ENCODE measurements at places on chromosomes 13 and 19.

DNA sequence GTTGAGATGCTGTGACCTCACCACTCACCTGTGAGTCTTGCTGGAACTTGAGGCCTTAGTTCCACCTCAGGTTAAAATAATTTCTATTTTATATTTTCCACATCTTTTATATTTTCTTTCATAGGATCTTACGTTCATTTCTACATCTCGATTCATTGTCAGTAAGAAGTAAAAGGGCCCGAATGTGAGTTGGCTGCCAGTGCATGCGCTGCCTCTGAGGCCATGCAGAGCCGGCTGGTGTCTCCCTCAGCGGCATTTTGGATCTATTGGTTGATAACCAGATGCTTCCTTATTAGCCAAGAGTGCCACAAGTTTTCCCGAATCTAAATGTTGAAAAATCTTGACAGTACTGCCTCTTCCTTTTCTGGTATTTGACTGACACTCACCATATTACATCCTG is 347.3 kb downstream of the TEX29 start:
- DNase-seq, result no peak

GRCh38 chr19:2016041-2016807 is 710 bp upstream of the BTBD2 start:
- peak; percentile 31 for DNase-seq

- DNase-seq, result no peak
Observed at GRCh38 chr13:111877906-111878305, 189.0 kb upstream of the SOX1 start.

GRCh38 chr13:106675311-106675710 is 107.4 kb upstream of the ARGLU1 start:
- DNase-seq, result no peak

- no peak for DNase-seq
Observed at GRCh38 chr13:30810801-30811200, 75.5 kb downstream of the ALOX5AP start.

DNA sequence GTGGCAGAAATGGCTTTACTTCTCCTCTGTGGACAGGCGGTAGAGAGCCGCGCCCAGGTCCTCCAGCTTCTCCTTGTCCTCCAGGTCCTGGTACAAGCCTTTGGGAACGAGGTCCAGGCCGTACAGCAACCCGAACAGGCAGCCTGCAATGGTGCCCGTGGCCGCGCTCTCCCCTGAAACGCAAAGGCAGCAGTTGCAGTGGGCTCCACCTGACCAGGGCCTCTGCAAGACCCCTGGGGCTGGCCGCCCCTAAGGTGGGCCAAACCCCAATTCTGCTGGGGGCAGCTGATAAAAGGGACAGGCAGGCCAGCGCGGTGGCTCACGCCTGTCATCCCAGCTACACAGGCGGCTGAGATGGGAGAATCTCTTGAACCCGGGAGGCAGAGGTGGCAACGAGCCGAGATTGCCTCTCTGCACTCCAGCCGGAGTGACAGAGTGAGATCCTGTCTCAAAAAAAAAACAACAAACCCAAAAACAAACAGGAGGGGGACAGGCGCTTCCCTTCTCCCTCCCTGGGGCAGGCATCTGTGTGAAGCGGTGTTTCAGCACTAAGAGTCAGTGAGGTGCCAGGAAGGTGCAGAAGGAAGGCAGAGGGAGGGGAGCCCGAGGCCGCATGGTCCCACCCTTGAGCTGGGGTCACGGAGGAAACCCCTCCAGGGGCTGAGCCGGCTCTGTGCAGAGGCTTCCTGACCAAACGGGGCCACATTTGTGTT is 30.3 kb downstream of the ADPRHL1 start:
- no peak for DNase-seq

GRCh38 chr19:36449059-36449670 is 30.7 kb upstream of the ZFP82 start:
- DNase-seq, result no peak

DNA sequence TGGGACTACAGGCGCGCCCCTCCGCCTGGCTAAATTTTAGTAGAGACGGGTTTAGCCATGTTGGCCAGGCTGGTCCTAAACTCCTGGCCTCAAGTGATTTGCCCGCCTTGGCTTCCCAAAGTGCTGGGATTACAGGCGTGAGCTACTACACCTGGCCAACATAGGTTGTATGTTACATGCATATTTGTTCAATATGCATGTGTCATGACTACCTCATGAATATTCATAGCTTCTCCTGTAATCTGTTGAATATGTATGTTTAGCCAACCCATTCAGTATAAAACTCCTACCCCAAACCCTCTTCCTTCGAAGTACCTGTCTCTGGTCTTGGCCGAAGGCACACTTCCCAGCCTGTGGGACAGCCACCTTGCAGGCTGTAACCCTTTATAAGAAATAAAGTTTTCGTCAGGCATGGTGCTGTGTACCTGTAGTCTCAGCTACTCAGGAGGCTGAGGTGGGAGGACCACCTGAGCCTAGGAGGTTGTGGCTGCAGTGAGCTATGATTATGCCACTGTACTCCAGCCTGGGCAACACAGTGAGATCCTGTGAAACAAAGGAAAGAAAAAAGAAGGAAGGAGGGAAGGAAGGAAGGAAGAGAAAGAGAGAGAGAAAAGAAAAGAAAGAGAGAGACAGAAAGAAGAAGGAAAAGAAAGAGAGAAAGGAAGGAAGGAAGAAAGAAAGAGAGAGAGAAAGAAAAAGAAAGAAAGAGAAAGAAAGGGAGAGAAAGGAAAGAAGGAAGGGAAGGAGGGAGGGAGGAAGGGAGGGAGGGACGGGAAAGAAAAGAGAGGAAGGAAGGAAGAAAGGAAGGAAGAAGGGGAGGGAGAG is 29.3 kb downstream of the GPR42 start:
- DNase-seq, result no peak

- DNase-seq, result no peak
Observed at GRCh38 chr13:74438901-74439300, 304.7 kb upstream of the KLF12 start.

- DNase-seq, result no peak
Observed at GRCh38 chr19:23365222-23365621, 30.0 kb downstream of the ZNF91 start.

DNA sequence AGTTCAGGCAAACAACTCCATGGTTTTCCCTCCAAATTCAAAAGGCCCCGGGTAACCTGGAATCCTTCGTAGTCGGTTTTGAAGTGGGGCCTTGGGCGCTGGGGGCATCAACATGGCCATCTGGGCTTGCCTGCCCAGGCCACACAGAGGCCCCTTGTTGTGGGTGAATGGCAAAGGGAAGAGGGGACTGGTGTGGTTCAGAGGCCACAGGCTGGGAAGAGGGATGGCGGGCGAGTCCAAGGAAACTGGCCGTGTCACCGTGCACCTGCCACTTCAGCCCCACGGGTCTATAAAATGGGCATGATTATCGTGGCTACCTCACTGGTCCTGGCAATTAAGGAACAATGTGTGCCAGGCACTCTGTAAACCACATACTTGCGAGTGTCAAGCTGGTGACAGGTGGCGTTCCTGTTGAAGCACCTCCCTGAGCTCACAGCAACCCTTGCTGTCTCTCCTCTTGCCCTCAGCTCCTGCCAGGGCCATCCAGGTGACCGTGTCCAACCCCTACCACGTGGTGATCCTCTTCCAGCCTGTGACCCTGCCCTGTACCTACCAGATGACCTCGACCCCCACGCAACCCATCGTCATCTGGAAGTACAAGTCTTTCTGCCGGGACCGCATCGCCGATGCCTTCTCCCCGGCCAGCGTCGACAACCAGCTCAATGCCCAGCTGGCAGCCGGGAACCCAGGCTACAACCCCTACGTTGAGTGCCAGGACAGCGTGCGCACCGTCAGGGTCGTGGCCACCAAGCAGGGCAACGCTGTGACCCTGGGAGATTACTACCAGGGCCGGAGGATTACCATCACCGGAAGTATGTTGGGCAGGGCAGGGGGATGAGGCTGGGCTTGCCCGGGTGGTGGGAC is 1.3 kb downstream of the LSR start:
- no peak for DNase-seq

- DNase-seq, result no peak
Observed at GRCh38 chr13:99470027-99470426, 31.2 kb upstream of the TM9SF2 start.

GRCh38 chr19:48805452-48805851 is 5.4 kb downstream of the BCAT2 start:
- DNase-seq, result no peak

DNA sequence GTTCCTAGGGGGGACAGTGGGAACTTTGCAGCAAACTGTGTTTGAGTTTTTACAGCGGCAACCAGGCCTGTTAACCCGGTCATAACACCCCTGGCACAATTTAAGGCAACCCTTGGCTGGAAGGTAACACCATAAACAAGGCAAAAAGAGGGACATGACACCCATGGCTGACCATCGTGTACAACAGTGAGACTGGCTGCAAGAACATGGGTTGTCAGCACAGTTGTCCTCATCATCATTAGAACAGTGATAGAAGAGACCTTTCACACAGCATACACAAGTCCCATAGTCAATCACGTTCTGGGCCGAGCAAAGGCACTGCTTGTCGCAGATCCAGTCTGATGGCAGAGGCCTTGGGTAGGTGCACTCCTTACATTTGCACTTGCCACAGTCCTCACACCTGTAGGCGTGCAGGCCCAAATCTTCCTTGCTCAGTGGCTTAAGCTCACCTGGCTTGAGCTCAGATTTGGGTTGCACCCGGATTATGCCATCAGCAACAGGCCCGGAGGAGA is 4.1 kb downstream of the SPRY2 start:
- DNase-seq, result no peak

DNA sequence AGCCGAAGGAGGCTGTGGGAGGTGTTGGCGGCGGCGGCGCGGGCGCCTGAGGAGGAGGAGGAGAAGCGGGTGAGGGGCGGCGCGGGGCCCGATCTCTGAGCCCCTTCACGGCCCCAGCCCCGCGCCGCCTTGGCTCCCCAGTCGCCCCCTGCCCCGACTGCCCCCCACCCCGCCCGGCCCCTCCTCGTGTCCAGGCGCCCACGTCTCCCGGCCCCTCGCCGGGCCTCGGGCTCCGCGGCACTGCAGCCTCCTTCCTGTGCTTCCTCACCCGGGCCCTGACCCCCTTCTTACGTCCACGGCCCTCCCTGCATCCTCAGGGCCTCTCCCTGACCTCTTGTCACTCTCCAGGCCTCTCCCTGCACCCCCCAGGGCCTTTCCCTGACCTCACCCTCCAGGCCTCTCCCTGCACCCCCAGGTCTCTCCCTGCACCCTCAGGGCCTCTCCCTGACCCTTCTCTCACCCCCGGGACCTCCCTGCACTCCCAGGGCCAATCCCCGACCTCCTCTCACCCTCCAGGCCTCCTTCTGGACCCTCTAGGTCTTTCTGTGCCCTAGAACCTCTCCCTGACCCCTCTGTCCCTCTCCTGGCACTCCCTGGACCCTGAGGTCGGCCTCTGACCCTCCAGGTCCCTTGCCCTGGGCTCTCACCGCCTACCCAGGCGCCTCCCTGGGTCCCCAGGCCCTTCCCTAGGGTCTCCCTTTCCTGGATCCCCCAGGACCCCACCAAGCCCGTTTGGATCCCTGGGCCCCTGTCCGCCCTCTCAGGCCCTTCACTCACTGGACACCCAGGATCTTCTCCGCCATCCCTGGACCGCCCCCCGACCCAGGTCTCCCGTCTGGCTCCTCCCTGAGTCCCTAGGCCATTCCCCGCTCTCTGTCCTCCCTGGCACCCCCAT is 460 bp downstream of the KMT5C start:
- no peak for DNase-seq

DNA sequence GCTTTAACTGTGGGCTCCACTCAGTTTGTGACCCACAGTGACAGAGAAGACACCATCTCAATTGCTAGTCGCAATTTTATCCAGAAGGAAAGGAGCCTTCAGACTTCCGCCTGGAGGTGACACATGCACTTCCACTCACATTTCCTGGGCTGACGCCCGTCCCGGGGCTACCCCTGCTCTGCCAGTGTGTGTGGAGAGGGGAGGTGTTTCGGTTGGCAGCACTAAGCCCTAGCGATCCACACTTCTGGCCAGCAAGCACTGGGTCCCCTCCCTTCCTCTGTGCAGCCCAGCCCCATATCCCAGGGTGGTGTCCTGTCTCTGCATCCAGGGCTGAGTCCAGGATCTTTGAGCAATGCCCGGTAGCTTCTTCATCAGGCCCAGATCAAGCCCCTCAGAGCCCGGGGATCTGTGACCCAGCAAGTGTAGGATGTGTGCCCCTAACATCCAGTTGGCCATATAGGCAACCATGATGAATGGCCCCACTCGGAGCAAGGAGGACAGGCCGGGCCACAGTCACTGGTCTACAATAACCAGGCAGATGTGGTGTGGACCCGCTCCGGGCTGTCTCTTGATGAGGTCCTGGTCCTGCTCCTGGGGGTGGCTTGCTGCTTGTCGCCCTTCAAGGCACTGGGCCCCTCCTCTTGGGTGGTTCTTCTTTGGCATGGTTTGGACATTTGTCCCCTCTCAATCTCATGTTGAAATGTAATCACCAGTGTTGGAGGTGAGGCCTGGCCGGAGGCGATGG is 141.9 kb upstream of the SPACA7 start:
- DNase-seq, result no peak

- DNase-seq, result no peak
Observed at GRCh38 chr19:40302224-40303011, 17.3 kb upstream of the AKT2 start.

GRCh38 chr19:43574424-43575155 is 737 bp downstream of the XRCC1 start:
- no peak for DNase-seq

GRCh38 chr19:3368848-3369336 is 2.5 kb downstream of the NFIC start:
- DNase-seq, result no peak

DNA sequence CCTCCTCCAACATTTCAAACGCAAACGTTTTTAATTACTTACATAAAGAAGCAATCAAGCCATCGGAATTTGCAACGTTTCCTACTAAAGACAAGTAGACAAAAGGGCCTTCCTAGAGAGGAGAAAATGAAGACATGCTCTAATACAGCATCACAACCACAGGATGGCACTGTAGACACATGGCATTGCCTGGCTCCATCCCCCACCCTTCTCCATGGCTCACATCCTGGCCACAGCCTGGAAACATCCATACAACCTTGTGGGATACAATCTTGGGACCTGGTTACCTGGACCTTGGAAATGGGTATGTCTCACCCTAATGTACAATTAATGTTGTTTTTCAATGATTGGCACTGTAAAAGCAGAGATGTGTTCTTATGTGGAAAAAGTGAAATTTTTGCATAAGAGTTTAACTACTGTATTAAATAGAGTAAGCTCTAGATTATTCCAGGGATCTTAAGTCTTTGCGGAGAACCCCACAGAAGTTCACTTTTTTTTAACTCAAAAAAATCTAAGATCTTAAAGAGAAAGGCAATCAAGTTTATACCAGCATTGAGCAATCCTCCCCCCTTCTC is 21.5 kb downstream of the EBPL start:
- no peak for DNase-seq
